Fibroblast of skin of abdomen (primary cell): ENCODE measurements at places on chromosomes 16 and 17.

- DNase-seq: no peak
These were observed 40.1 kb upstream of the GSG1L start for GRCh38 chr16:28103516-28104170.

DNA sequence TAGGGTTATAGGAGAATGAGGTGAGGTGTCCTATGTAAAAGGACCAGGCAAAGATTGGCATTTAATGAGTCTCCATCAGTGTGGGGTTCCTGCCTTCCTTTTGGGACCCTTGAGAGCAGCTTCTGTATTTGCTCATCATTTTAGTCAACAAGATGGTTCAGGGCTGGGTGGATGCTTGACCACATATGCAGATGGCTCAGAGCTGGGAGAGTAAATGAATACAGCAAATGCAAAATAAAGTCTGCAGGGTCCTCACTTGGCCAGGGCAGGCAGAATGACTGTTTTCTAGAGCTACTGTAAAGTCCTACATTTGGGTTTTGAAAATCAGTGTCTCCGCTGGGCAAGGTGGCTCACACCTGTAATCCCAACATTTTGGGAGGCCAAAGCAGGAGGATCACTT, 57.2 kb upstream of the ETV4 start:
- no peak for DNase-seq

DNA sequence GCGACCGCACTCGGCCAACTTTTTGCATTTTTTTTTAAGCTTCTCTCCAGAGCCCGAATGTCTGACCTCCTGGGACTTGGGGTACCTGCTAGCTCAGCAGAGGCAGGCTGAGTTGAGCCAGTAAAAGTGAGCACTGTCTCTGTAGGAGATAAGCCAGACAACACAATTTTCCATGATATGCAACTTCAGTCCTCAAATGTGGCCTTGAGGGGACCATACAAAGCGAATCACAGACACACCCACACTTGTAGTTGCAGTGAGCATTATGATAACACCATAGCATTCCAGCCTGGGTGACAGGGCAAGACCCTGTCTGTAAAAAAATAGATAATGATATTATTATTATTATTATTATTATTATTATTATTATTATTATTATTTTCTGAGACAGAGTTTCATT, 2.6 kb downstream of the DPEP2 start:
- DNase-seq: no peak

DNA sequence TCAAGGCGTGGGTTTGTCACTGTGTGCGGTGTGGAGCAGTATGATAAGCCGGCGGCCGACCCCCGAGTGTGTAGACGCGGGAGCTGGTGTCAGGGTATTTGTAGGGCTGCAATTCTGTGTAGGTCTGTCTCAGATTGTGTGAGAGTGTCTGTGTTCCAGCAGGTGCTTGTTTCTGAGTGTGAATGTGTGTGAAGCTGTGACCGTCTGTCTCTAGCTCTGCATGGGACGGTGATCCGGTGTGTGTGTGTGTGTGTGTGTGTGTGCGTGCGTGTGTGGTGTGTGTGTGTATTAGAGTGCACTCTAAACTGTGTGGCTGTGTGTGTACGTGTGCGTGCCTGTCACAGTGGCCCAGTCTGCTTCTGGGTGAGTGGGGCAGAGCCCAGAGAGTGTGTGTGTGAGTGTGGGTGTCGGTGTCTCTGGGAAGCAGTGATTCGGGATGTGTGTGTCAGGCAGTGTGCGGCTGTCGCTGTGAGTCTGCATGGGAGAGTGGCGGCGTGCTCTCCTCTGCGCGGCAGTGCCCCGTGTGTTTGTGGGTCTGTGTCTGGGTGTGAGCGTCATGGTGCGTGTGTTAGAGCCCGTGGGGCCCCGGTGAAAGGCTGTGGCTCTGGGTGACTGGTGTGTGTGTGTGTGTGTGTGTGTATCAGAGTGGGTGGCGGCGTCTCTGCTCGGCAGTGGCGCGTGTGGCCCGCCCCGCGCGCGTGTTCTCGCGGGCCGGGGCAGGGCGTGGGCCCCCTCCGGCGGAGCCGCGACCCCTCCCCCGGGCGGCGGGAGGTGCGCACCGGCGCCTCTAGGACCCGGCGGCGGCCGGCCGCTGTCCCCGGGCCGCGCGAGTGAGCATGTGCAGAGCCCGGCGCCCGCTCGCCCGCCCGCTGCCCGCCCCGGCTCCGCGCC, at the start of gene WSCD1:
Gene WSCD1, plus strand, starts transcription at position 841 of the 891 bp plus-strand sequence. CDS start 10,280 bp downstream, outside the sequence.
- no peak for DNase-seq

- DNase-seq: no peak
These were observed 305.7 kb downstream of the RBFOX1 start for GRCh38 chr16:7638306-7638705.

DNA sequence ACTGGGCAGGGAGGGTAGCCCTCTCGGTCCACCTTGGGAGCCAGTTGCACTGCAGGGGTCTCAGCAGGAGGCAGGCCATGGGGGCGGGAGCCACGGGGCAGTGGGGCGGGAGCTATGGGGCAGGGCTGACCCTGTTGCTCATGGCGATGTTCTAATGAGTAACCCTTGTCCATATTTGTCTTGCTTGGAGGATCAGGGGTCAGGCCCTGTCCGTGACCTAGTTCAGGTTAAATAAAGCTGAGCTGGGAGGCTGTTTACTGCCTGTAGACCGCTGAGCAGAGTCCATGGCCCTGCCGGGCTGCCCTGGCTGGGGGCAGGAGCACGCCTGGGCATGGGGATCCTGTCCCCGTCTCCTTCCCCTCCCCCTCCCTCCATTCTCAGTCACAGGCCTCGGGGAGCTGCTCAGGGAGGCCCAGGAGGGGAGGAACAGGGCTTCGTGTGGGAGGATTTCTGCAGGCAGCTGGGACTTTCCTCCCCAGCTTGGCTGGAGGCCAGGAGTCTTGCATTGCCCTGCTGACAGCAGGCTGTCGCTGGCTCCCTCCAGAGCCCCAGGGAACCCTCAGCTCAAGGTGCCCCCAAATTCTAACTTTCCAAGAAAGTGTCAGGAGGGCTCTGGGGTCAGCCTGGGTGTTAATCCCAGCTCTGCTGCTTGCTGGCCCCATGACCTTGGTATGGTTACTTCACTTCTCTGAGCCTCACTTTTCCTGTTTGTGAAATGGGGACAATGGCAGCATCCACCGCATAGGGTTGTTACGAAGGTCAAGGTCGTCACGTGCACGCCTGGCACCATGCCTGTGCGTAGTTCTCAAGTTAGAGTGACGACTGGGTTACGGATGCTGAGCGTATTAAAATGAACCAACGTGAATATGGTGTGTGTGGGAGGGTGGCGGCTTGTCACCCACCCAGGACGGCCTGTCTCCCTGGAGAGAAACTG, 6.1 kb upstream of the SERPINF2 start:
- peak; percentile 58 for DNase-seq

GRCh38 chr17:13525876-13526275, 75.9 kb downstream of the HS3ST3A1 start:
- no peak for DNase-seq

- DNase-seq: no peak
These were observed 35.6 kb downstream of the ABR start for GRCh38 chr17:1144162-1144561.

- DNase-seq: peak; percentile 27
These were observed 12.1 kb upstream of the HSD3B7 start for GRCh38 chr16:30972872-30973271.

DNA sequence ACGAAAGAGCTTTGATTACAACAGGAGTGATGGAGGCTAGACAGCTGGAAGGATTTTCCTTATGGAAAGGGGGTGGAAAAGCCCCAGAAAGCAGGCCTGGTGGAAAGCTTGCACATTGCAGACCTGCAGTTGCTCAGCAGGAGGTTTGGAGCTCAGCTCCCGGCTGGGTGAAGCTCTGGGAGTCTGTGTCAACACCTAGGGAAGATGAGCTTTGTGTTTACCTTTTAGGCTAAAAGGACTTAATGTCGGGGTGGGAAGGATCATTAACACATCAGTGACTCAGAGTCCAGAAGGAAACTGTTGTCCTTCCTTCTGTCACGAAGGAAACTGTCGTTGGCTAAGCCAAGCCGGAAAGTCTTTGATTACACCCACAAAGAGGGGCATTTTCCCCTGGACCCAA, 48.2 kb downstream of the RAP1GAP2 start:
- DNase-seq: no peak

DNA sequence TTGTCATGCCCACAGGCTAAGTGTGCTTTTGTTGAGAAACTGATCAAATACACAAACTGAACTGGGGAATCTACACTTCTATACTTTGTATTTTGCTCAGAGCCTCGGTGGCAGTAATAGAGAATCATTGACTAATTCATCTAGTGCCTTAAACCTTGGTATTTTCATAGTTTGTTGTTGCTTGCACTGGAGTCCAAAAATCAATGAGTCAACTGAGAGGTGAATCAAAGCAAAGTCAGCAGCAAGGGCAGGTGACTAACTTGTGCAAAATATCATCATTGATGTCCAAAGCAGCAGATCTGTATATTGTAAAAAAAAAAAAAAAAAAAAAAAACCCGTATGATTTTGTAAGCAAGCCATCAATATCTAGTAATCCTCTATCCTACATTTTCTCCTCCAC, 296.4 kb downstream of the MAP2K6 start:
- no peak for DNase-seq

DNA sequence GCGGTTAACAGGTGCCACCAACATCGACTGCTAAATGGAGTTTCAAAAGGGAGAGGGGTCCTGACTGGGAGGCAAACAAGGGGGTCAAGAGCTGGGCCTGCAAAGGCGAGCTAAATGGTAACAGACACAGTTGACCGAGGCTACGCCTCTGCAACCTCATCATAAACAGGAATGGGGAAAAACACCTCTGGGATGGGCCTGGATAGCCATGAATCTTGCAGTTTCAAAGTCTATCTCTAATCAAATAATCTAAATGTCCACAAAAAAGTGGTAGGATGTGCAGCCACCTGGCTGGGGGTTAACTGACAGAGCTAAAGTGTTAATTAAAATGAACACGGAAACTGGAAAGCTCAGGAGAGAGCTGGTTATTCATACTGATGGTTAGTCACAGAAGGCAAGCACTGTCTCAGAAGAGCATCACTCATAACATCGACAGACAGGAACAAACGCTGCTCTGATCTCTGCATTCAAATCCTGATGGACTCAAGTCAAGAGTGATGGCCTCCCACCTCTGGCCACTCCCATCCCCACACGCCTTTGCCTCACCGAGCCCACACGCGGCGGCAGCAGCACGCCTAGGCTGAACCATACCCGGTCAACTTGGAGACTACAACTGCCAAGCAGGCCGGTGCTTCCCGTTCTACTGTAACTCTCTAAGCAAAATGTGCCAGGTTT, 56.3 kb downstream of the CREBBP start:
- DNase-seq: no peak

- DNase-seq: no peak
These were observed 1.4 kb downstream of the CUEDC1 start for GRCh38 chr17:57953705-57954396.

DNA sequence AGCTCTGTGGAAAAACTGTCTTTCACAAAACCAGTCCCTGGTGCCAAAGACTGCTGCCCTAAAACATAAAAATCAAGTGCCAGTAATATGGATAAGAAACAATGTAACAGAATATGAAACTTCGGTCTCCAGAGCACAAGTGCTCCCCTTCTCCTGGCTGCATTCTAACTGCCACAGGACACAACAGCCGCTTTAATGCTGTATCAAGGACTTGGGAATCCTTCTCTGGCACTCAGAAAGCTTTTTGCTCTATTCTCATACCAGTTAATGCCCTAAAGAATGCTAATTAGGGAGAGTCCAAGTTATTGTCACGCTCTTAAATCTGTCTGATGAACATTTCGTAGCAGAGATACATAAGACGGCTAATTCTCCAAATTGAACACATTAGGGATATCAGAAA, 90.9 kb downstream of the PARN start:
- no peak for DNase-seq

- DNase-seq: no peak
These were observed 8.1 kb downstream of the DEF8 start for GRCh38 chr16:89956505-89957215.

GRCh38 chr17:58370309-58370708, 18.3 kb upstream of the SUPT4H1 start:
- DNase-seq: no peak

DNA sequence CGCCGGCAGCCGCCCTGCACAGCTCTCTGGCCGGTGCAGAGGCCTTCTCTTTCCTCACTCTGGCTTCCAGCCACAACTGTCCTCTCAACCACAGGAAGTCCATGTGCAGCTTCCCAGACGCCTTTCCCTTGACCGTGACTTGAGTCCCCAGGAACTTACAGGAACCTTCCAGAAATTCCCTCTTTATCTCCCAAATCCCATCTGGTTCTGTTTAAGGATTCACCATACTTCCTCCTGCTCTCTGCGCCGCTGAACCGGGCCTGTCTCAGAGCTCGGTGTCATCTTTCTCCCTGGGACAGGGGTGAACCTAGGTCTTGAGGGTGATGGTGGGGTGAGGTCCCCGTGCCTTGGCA, 65.2 kb upstream of the ZNF469 start:
- DNase-seq: peak; percentile 68

DNA sequence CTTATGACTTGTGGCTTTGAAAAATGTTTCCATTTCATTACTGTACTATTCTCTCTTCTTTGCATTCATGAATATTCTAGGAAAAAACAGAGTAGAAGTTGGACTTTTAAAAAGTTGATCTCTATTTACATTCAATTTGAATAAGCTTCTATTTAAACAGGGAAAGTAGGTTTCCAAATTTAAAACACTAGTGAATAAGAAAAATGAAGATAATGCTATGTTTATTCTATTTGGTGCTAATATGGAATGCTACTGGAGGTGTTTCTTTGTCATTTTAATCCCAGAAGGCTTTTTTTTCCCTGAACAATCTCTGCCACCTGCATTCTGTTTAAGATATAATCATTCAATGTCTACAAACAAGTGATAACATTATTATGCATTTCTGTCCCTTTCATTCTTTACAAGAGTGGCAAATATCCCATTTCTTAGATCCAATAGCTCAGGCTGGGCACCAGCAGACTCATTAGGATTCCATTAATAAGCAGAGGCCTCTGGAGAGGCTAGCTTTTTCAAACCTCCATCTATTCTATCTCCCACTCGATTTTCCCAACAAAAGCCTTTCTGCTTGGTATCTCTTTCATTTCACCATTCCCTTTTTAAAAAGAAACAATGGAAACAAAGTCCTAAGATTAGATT, 1001.6 kb upstream of the CDH8 start:
- DNase-seq: no peak

DNA sequence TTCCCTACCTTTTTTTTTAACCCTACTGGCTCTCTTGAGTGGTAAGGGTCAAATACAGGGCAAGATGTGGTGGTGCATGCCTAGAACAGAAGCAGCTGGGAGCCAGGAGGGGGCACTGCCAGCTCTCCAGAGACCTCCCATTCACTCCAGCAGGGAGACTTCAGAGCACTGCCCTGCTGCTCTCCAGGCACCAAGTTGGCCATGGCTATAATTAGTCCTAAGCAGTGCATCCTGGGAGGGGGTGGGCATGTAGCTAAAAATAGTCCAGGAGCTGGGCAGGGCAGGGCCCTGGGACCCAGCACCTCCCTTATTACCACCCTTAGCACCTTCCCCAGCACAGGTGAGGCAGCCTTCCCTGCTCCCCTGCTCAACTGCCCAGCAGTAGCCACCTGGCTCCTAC, 3.5 kb downstream of the CORO6 start:
- DNase-seq: peak; percentile 26

- DNase-seq: no peak
These were observed 1.1 kb upstream of the TRPV3 start for GRCh38 chr17:3558603-3559269.

- peak; percentile 71 for DNase-seq
These were observed 38.9 kb downstream of the MYH3 start for GRCh38 chr17:10618202-10618635.
